ENCODE measurements at places on chromosomes 1 and 21.

- no peak for DNase-seq
Observed at GRCh38 chr1:209746451-209747165, 9.2 kb upstream of the TRAF3IP3 start.

GRCh38 chr1:65772607-65773006, 20.1 kb upstream of the PDE4B start:
- DNase-seq: no peak

GRCh38 chr1:94636100-94636499, 94.5 kb upstream of the F3 start:
- DNase-seq: no peak

- peak; percentile 100 for DNase-seq
Observed at GRCh38 chr1:198530953-198531352, 9.5 kb downstream of the ATP6V1G3 start.

DNA sequence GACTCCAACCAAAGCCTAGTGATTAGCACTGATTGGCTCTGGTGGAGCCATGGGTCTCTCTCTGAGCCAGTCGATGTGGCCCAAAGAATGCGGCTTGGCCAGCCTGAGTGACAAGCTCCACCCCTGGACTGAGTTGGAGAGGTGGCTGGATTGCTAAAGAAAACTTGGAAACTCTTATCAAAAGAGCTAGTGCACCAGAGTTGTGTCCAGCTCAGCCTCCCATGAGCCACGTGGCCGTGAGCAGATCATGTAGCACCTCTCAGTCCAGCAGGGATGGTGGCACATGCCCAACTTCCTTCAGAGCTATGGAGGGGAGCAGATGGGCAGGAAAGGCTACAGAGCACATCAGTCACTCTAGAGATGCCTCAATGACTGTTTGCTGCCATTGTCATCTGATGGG, 142.8 kb upstream of the VAMP3 start:
- DNase-seq: no peak

- DNase-seq: no peak
Observed at GRCh38 chr1:163069655-163070277, 605 bp downstream of the RGS4 start.

DNA sequence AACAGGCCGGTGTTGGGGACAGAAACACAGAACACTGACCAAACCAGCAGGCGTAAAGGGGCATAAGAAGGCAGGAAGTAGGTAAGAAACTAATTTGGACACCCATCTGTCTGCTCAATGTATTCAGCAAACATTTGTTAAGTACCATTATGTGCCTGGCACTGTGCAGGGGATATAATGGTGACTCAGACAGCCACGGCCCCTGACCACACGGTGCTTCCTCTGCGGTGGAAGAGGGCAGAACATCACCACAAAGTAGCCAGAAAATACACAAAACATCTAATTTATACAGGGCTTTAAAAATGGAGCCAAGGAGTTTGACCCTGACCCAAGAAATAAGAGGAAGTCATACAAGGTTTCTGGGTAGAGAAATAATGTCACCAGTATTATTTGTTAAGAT, 12.9 kb downstream of the DNAJC11 start:
- no peak for DNase-seq

GRCh38 chr1:153371231-153371630, 4.2 kb downstream of the S100A12 start:
- no peak for DNase-seq

- DNase-seq: no peak
Observed at GRCh38 chr1:9078015-9078751, 8.7 kb upstream of the SLC2A5 start.

- no peak for DNase-seq
Observed at GRCh38 chr1:153962088-153963029, 978 bp downstream of the SLC39A1 start.

- no peak for DNase-seq
Observed at GRCh38 chr1:220901881-220902280, 22.6 kb downstream of the HLX start.

DNA sequence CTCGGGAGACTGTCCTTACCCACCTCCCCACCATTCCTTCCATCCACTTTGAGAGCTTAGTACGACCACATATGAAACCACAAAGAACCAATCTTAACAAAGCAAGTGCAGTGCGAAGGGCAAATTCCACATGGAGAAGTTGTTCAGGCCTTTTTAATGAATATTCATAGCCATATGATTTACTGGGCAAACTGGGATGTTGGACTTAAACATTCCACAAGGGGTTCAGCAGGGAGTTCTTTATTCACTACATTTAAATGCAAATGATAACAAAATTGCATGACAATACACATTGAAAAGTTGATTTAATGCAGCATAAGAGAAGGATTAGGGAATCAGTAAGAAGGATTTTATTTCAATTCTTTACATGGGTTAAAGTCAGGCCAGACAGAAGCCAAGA, 14.7 kb downstream of the NMNAT2 start:
- DNase-seq: no peak

GRCh38 chr1:246215510-246215903, 291.6 kb downstream of the SMYD3 start:
- no peak for DNase-seq

Data from NCI-H2081 (cell line).